ENCODE measurements at places on chromosomes 7 and 10.

DNA sequence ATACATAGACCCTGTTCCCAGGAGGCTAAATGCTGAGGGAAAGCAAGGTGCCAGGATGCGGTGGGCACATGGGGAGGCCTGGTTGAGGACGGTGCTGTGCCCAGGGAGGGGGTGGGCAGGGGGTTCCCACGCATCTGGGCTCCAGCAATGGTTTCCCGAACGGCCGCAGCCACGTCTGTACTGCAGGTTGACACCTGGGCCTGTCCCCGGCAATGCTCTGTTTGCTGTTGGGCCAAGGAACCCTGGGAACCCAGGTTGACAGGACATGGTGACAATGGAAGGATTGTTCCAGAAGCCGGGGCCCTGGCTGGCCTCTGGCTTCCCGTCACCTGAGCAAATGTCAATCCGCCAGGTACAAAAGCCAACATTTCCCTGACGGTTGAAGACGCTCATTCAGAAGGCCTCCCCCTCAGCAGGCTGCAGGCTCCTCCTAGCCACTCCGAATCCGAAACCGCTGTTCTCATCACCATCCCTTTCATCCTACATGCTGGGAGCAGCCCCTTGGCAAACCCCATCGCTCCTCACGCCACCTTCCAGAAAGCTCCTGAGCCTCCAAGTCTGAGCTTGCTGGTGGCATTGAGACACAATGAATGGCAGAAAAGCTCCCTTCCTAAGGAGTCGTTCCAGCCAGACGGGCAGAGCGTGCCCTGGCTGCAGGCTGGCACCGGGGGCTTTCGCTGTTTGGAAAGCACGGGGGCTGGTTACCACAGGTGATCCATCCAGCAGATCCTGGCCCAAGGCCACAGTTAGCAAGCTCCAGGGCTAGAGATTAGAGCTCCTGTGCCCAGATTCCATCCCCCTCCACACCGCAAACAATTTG, 31.2 kb downstream of the SPOCK2 start:
- DNase-seq, result no peak

- DNase-seq, result peak; percentile 74
Measured at GRCh38 chr7:126535176-126535575, 717.6 kb downstream of the GRM8 start.

- DNase-seq, result no peak
Measured at GRCh38 chr7:100893910-100894721, 1.6 kb downstream of the ACHE start.

GRCh38 chr7:100211342-100211780, 8.4 kb upstream of the PVRIG start:
- DNase-seq, result no peak

DNA sequence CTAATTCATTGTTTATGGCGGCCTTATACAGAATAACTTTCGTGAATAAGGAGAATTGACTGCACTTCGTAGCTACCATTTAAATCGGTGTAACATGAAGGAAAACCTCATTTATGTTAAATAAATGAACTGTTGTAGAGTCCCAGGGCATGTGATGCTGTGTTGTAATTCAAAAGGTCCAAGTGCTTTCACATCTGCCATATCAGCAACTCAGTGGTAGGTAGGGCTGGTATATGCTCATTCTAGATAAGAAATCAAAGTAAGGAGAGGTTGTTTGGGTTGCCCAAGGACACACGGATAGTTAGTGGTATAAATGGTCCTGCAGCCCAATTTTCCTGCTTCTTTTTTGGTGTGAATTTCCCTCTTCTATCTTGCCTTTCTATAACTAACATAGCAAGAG, 15.8 kb downstream of the BBS9 start:
- no peak for DNase-seq

GRCh38 chr10:76497666-76498065, 1066.2 kb downstream of the LRMDA start:
- no peak for DNase-seq

GRCh38 chr7:106840342-106840741, 24.7 kb upstream of the PIK3CG start:
- no peak for DNase-seq

- no peak for DNase-seq
Measured at GRCh38 chr10:108849688-108850087, 1073.6 kb downstream of the XPNPEP1 start.

GRCh38 chr7:8500286-8500685, 66.9 kb downstream of the NXPH1 start:
- no peak for DNase-seq

DNA sequence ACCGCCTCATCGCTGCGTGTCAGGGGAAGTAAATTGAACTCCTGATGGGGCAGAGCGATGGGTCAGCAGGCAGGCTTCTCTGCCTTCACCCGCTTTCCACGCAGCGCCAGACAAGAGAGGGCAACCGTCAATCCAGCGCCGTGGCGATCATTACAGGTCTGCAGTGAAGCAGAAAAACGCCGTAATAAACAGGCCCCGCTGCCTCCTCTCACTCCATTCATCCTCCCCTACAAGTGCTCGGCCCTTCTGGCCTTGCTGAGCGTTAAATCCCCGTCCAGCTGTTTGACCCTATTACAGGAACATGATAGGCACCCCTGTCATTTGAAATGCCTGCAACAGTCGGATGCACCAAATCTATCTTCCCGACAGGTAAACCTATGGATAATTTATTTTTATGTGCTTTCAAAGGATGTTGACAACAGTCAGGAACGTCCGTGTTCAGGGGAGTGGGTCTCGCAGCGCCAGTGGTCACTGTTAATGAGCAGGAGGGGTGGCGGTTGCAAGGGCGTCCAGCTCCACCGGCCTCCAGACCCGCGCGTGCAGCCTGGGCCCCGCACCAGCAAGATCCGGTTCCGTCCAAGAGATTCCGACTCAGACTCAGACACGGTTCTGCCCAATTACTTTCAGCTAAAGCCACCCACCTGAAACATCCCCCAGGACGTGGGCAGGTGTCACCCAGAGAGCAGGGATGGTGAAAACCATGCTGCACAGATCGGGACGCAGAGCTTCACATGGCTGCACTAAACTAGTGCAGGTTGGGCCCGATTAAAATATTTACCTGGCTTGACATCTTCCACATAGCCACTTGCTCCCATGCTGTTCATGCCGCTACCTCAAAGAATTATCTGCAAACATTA, 508.0 kb upstream of the MGMT start:
- DNase-seq, result no peak

DNA sequence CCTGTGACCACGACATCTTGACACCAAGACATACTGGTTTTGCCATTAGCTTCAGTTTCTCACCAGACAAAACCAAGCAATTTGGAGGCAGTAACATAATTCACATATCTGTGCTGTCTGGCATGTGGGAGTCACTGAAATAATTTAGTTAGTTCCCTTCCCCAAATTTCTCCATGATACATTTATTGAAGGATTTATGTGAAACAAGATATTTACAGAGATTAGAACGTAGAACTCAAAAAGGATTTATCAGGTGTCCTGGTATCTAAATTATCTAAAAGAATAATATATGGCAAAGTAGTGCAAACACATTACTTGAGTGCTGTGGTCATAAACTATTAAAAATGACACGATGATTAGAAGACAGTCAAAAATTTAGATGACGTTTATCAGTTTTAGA, 98.7 kb downstream of the ETV1 start:
- no peak for DNase-seq

GRCh38 chr10:43904301-43904700, 255.6 kb upstream of the ZNF32 start:
- no peak for DNase-seq

DNA sequence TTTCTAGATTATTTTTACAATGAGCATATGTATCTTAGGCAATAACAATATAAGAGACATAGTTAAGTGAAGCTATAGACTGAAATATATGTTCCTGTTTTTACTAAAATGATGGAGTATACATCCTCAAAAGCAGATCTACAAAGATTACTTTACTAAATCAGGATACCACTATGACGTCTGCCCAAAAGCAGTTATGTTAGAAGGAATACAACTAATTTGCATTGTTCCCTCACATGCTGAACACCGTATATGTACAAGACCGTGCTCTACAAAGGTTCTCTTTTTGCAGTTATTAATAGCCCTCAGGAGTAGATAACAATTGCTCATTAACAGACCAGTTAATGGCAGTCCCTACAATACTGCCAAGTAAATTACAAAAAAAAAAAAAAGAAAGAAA, 137.5 kb downstream of the CD36 start:
- DNase-seq, result no peak

DNA sequence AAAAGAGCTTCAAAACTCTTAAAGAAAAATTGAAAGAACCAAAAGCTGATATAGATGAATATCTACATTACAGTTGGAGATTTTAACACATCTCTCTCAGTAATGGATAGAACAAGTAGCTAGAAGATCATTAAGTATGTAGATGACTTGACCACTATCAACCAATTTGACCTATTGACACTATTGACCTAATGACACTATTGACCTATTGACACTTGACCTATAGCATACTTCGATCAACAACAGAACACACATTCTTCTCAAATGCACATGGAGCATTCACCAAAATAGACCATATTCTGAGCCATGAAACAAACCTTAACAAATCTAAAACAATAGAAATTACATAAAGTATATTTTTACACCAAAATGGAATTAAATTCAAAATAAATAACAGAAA, 22.3 kb downstream of the GIMAP5 start:
- DNase-seq, result no peak

DNA sequence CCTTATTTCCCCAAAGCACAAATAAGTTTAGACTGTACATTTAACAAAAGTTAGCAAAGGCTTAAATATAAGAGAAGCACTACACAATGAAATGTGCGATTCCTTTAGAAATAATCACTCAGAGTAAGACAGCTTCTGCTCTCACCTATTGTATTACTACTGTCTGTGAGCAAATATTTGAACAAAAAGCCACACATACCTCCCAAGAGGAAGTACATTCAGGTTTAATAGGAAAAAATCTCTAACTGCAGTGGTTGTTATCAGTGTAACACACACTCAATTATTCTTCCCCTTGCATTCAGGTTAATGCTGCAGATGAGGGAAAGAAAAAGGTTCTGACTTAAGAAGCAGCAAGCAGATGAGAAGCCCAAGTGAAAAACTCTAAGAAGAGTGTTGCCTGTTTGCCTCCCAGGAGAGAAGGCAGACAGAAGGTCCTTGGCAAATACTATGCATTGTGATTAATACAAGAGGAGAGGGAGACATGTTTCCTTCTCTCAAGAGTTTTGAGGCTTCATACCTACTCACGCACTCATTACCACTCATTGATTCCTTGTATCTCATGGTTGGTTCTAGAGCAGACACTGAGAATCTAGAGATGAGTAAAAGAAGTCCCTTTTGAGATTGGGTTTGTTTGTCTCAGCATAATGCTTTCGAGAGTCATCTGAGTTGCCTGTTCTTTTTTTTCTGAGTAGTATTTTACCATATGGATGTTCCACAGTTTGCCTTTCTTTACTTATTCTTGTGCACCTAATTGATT, 13.6 kb downstream of the GIMAP4 start:
- no peak for DNase-seq

- no peak for DNase-seq
Measured at GRCh38 chr10:11170993-11171851, 153.6 kb downstream of the CELF2 start.

GRCh38 chr7:111437736-111438135, 124.6 kb downstream of the IMMP2L start:
- DNase-seq, result no peak

DNA sequence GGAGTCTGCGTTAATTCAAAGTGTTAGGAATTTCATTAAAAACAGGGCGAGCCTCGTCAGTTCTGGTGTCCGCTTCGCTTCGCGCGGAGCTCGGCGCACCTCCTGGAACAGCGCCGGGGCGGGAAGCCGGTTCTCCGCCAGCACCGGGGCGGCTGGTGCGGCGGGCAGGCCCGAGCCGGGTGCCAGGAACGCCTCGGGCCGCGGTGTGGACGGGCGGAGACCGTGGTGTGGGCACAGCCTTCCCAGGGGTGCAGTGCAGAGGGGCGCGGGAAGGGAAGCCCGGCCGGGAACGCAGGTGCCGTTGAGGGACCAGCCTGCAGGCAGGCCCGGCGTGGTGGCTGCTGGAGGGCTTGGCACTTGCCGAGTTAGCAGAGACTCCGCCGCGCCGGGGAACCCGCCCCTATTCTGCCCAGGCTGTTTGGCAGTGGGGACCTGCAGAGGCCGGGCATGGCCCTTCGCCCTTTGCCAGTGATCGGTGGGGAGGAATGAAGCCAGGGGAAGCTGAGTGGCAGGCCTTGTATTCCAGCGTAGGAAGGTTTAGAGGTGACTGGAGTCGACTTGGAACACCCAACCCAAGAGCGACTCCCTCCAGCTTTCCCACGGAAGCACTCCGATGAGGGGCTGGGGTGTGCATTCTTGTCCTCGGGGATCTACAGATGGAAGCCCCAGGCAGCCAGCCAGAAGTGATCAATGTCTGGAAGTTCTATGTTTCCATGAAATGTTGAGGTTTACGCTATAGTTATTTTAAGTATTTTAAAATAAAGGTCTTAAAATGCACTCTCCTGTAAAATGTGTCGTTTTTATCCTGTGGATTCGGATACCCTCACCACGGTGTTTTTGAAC, 945 bp upstream of the RHEB start:
- peak; percentile 17 for DNase-seq

- no peak for DNase-seq
Measured at GRCh38 chr7:4742051-4742573, 33.3 kb upstream of the AP5Z1 start.

- no peak for DNase-seq
Measured at GRCh38 chr10:88668465-88668864, 4.2 kb downstream of the LIPF start.

- DNase-seq, result no peak
Measured at GRCh38 chr10:48797830-48798229, 113.2 kb downstream of the WDFY4 start.

GRCh38 chr10:119136084-119136483, 29.4 kb downstream of the SFXN4 start:
- DNase-seq, result no peak

GRCh38 chr10:14382022-14382421, 51.3 kb upstream of the FRMD4A start:
- no peak for DNase-seq

GRCh38 chr7:105600720-105601550, 19.6 kb upstream of the EFCAB10 start:
- no peak for DNase-seq

DNA sequence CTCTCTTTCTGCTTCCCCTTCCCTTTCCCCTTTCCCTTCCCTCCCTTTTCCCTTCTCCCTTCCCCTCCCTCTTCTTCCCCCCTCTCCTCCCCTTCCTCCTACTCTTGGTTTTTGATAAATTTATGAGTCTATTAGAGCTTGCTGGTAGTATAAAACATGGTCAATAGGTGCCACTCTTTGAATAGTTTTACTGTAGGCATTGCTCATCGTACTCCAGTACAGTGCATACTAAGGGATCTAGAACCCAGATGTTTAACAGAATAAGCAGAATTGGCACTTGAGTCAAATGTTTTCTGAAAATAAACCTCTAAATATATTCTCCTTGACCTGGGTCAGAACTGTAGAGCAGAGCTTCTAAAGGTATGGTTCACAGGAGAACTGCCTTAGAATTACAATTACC, 126.7 kb downstream of the SORCS3 start:
- DNase-seq, result no peak

- peak; percentile 46 for DNase-seq
Measured at GRCh38 chr10:124447751-124448466, 1.9 kb downstream of the NKX1-2 start.

DNA sequence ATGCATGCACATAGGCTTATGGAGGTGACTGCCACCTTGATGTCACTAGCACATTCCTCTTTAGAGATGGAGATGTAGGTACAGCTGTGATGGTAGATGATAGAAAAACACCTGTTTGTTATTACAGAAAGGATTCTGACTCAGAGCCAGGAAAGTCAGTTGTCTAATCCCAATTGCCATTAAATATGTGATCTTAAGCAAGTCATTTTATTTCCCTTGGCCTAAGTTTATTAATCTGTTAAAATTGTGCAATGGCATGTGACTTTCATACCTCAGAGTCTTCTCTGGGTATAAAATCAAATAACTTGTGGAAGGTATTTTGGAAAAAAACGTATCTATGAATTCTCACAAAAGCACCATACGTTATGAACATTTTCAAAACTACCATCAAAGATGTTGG, 123.9 kb upstream of the BET1 start:
- no peak for DNase-seq

Data from NCI-H510A (cell line).